Stimulated activated CD8-positive, alpha-beta memory T cell treated with anti-CD3 and anti-CD28 coated beads, Interleukin-4, amount 100 ng/mL, for 4 hours (primary cell): ENCODE measurements at places on chromosomes 6 and 20.

GRCh38 chr6:155038104-155038503, 43.0 kb downstream of the TIAM2 start:
- no peak for DNase-seq

DNA sequence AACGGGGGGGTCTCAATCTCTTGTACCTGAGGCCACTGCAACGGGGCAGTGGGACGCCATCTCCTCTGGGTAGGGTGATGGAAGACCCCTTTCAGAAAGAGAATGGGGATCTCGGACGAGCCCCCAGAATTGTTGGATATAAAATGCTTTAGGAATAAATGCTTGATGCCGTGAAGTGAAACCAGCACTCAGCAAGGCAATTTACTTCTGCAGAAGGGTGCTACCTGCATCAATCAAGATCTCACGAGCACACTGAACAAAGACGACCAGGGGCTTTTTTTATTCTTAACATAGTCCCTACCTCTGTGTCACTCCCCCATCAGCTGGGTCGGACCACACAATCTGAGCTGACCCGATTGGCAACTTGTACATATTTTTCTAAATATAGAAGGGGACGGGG, 203.6 kb upstream of the TBX18 start:
- DNase-seq, result no peak

- no peak for DNase-seq
These were observed 60.3 kb downstream of the ADGRG6 start for GRCh38 chr6:142361779-142362750.

- DNase-seq, result no peak
These were observed 78.1 kb upstream of the KIF25 start for GRCh38 chr6:167919349-167919748.

DNA sequence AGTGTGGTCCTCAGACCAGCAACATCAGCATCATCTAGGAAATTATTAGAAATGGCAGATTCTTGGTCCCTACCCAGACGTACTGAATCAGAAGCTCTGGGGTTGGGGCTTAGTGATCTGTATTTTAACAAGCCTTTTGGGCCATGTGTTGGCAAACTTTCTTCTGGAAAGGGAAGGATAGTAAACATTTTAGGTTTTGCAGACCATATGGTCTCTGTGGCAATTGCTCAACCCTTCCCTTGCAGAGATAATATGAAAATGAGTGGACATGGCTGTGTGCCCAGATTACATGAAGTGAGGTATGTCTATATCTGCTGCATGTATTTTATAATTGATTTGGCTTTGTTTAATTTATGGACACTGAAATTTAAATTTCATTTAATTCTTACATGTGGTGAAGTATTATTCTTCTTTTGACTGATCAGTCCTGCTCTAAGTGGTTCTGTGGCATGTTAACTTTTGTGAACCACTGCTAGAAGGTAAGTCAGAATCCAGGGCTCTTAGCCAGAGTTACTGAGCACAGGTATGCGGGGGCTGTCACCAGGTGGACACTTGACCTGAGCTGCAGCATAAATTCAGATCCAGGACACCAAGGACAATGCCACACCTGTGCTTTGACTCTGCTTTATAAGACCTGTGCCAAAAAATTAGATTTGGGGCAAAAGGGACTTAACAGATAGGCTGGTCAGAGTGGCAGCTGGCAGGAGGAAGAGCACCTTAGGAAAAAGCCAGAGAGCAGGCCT, 43.2 kb downstream of the LY86 start:
- no peak for DNase-seq

DNA sequence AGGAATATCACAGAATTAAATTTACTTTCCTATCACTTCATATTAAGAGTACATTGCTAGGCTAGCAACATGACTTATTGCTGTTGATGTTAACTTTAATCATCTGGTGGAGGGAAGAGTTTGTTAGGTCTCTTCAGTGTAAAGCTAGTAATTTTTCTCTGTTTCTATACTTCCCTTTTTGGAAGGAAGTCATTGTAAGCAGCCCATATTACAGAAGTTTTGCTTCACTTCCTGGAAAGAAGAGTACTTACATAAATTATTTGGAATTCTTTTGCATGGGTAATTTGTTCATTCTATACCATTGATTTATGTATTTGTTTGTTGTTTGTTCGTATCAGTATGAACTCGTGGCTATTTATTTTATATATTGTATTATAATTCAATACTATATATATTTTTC, 405.2 kb downstream of the RFPL4B start:
- no peak for DNase-seq

- no peak for DNase-seq
These were observed 50.5 kb upstream of the LTV1 start for GRCh38 chr6:143792402-143793279.

GRCh38 chr20:44776980-44777379, 31.3 kb downstream of the KCNK15 start:
- DNase-seq, result no peak

DNA sequence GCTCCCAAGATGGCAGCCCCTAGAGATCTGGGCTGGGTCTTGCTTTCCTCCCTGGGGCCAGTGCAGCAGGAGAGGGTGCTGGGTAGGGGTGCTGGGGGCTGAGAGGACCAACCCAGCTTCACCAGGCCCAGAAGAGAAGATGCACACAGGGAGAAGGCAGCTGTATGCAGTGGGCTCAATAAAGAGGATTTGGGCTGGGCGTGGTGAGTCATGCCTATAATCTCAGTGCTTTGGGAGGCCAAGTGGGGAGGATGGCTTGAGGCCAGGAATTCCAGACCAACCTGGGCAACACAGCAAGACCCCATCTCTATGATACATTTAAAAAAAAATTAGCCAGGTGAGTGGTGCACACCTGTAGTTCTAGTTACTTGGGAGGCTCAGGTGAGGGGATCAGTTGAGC, 25.7 kb upstream of the EMILIN3 start:
- DNase-seq, result no peak

DNA sequence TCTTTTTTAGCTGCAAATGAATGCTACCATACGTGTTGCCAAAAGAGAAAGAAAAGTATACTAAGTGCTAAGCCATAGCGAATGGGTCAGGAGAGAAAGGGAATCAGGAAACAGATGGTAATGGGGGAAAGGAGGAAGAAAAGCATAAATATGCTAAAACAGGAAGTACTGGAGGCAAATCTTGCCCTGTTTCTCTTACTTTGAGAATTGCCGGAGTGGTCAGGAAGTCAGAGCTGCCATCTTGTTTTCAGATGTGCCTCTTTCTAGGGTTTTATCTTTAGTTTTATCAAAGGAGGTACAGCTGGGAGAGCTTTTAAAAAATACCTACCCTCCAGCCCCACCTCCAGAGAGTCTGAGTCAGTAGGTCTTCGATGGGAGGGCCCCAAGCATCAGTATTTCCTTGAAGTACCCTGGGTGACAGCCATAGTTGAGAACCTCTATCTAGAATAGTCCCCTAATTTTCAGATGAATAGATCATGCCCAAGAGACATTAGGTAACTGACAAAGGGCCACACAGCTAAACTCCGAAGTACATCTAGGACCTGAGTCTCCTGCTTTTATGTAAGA, 193.3 kb downstream of the CLIC5 start:
- no peak for DNase-seq

DNA sequence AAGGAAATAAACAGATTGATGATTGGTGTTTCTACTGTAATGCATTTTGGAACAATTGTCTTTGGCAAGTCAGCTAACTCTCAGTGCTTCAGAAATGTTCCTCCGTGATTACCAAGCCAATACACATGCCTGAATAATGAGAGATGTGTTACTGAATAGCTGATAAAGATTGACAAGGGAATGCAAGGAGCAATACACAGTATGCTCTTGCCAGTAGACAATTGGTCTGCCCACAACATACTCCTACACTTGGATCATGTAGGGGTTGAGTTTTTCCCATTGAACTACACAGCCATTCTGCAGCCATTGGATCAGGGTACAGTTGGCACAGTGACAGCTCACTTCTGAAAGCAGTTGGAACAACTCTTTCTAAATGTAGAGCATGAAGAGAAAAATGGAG, 5.6 kb upstream of the GJB7 start:
- DNase-seq, result no peak

DNA sequence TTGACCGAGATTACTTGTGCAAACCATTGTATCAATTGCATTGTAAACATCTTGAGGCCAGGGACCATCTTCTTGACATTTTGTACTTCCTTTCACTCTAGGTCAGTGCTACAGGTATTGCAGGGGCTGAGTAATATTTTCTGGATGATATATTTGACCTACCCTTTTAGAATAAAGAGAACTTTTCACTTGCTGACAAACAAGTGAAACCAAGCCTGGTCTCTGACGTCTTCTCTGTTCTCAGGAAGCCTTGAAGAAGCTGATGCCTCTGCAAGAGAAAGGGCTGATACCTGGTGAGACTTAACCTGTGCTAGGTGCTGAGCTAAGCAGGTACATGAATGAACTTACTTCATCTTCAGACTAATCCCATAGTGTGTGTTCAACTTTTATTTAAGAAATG, 60.5 kb upstream of the GGTLC1 start:
- no peak for DNase-seq

DNA sequence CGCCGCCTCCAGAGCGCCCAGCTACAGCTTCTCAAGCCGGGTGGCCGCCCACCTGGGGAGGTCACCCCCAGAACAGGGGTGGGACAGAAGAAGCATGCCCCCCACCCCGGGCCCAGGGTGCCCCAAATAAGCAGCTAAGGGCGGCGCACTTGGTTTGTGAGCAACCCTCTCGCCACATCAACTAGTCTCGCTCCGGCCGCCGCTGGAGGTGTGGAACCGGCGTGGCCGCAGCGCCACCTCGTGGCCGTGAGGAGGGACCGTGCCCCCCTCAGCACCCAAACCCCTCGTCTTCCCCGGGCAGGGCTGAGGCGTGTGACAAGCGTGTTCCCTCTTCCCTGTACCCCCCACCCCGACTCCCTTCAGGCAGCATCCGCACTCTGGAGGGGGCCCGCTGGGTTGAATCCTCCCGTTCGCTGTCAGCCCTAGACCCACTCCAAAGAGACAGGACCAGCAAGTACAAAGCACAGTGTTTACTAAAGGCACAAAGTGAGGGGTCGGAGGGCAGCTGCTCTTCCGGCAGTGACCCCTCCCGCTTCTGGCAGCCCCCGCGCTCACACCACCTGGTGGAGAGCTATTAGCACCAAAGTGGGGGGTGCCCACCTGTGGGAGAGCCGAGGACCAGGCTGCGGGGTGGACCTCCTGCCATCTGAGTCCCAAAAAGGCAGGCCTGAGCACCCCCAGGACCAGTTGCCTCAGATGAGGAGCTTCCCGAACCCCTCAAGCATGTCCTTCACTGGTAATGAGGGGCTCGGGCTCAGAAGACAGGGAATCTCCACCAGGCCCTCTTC, 45.4 kb downstream of the MDFI start:
- DNase-seq, result peak; percentile 51

DNA sequence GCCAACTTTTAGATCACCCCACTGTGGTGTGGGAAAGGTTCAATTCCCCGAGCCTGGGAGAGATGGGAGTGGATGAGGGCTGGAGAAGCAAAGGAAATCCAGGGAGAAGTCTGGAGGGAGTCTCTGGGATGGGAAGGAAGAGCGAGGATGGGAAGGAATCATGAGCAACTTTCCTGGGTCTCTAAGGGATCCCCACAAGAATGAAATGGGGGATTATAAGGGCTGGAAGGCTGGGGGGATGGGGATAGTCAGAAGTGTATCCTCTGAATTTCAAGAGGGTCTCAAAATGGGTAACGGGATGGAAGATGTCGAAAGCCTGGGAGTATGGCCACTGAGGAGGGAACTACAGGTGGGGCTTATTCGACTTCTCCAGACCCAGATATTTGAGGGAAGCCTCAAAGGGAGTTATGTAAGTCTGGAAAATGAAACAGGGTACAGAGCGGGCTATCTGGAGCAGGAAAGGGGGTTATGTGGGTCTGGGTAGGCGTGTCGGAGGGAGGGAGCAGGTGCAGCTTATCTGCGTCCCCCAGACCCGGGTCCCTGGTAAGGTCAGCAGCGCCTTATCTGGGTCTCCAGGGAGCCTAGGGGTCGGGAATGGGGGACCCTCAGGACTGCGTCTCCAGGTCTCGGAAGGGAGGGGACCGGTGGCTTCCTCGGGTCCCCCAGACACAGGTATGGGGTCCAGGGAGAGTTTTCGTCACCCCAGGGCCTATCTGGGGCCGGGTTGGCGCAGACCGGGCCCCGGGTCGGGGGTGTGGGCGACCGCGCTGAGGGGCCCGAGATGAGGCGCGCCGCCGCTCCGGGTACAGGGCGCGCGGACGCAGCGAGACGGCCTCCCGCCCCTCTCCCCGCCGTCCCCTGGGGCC, 550 bp downstream of the PLAGL2 start:
- DNase-seq, result no peak

GRCh38 chr6:25387483-25387882, 108.3 kb downstream of the CARMIL1 start:
- DNase-seq, result no peak

GRCh38 chr6:21808551-21809242, 215.1 kb downstream of the SOX4 start:
- no peak for DNase-seq

DNA sequence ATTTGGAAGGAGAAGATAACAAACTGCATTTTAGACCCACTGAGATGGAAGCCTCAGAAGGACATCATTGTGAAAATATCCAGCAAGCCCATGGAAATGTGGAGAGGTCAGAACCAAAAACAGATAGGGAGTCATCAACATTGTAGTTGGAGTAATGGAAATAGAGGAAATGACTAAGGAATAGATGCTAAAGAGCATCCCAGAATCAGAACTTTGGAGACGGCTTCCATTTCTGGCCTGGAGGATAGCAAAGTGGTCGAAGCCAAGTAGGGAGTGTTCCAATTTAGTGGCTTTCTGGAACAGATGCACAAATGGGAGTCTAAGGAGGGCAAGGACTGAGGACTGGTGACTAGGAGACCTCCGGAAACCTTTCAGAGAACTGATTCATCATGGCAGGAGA, 3.6 kb downstream of the BEND6 start:
- DNase-seq, result no peak

DNA sequence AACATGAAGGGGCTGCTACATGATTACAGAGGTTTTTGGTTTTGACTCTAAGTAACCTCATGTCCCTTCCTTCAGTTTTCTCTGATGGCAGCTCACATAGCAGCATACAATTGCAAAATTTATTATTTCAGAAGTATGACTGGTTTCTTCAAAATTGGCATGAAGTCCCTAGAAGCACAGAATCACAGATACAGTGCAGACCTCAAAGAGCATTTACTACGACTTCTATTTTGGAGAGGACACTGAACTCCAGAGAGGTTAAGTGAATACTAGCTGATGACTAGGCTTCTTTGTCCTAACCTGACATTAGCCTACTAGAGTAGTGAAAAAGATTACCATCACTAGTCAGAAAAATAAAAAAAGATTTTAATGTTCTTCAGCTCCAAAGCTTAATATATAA, 664.3 kb downstream of the RFPL4B start:
- DNase-seq, result no peak

DNA sequence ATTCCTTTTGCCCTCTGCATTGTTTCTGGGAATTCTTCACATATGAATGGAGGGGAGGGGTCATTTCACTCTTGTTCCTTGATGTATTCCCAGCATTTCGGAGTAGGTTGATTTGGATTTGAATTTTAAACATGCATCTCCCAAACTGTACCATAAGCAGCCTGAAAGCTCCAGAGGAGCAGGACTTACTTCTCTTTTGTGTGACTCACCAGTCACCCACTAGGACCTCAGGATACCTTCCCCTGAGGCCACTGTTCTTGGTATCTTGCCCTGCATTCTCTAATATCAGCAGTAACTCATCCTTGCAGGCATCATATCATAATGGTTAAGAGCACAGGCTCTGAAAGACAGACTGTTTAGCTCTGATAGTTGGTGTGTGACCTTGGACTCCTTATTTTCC, 703 bp downstream of the MRPL2 start:
- no peak for DNase-seq

- DNase-seq, result no peak
These were observed 446.8 kb downstream of the TFAP2B start for GRCh38 chr6:51265426-51265825.

GRCh38 chr6:145099713-145100112, 635.6 kb downstream of the EPM2A start:
- DNase-seq, result no peak

GRCh38 chr6:140857739-140858380, 1274.9 kb upstream of the GJE1 start:
- DNase-seq, result no peak
